ENCODE measurements at places on chromosomes 1 and 21.
A peak's percentile ranks its signal among the peaks of the same experiment; 100 is the strongest.

DNA sequence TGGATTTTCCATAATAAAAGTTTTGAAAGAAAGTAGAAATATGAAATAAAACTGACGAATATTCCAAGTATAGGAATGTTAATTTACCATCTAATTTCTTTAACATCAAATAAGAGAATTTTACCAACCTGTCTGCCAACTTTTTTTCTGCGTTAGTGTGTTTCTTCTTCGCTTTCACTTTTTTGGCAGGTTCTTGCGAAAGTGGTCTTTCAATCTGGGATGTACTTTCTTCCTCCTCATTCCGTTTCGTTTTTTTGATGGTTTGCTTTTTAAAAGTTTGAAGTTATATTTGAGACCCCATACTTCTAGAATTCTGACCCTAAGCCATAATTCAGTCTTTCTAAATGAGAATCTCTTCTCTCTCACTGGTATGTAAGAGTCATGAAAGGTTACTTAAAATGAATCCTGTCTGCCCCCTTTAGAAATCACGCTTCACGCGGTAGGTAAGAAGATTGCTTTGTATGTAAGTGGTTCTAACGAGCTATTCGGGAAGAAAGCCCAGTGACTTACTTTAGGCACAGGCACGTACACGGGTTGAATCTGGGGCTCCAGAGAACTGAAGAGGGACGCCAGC is 580 bp downstream of the RBM34 start:
- no peak for DNase-seq

- DNase-seq, result no peak
These were observed 14.7 kb downstream of the MTHFR start for GRCh38 chr1:11790880-11791715.

GRCh38 chr1:93025572-93025971 is 53.5 kb upstream of the MTF2 start:
- DNase-seq, result no peak

GRCh38 chr1:56686169-56686568 is 41.1 kb downstream of the PRKAA2 start:
- DNase-seq, result no peak

DNA sequence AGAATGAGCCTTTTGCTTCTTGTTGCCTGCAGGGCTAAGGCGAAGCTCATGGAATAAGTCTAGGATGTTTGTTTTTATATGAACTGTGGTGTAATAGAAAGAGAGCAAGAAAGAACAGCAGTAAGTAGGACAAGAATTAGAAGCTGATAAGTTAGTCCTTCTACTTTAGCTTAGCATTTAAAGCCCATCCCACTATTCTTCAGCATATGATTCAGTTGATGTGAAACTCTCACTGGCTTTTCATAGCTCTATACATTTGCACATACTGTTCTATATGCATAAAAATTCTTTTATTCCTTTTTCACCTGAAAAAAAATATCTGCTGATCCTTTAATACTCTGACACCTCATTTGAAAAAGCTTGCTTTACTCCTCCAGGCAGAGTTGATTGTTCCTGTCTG is 712.0 kb downstream of the USP25 start:
- DNase-seq, result no peak

GRCh38 chr21:27645285-27645684 is 678.4 kb upstream of the ADAMTS5 start:
- DNase-seq, result no peak

DNA sequence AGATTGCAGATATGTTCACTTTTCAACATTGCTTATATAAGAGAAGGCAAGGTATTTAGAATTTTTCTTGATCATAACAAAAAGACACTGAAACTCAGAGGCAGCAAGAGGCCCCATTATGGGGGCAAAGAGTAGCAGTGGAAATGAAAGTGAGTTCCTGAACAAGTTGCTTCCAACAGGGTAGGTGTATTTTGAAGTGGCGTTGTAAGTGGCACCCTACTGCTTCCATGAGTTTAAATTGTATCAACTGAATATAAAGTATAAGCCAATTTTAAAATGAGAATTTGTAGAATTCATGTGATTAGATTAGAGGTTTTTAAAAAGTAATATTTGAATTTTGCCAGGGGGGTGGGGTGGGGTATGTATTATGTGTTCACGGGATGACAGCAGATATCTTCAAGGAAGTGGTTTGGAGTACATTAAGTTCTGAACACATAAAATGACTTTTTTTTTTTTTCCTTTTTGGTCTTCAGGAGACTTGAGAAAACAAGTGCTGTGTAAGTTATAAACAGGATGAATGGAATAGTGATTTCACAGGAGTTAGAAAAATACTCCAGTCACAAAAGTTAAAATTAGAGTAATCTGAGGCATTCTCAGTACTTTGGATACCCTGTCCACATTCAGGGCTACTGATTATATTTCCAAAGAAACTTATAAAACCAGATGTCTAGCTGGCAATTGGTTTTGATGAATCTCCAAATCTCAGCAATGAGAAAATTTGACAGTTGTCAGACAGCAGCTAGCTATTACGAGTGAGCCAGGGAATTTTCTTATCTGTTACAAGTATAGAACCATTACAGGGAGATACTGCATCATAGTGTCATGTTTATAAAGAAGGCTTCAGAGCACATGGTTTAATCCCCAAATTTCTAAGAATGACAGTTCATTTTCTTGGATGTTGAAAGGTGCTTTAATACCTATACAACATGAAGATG is 182.0 kb downstream of the ST6GALNAC3 start:
- no peak for DNase-seq

- DNase-seq, result peak; percentile 52
These were observed 376 bp downstream of the SF3A3 start for GRCh38 chr1:37989361-37989930.

- DNase-seq, result no peak
These were observed 260.6 kb upstream of the VAMP3 start for GRCh38 chr1:7510389-7510931.

DNA sequence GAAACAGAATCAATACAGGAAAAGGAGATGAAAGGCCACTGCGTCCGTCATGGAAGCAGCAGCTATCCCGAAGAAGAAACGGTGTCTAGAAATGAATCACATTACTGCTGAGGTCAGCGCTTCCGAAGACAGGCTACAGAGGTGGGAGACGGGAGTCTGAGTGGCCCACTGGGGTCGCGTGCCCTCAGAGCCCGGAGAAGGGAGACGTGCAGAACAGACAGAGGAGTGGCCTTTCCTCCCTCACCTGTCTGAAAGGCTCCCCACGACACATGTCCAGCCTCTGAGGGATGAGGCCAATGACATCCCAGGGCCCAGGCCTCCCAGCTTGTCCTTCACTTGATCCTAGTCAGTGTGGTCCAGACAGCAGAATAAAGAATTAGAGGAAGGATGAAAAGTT is 35.9 kb downstream of the VPS26C start:
- no peak for DNase-seq

DNA sequence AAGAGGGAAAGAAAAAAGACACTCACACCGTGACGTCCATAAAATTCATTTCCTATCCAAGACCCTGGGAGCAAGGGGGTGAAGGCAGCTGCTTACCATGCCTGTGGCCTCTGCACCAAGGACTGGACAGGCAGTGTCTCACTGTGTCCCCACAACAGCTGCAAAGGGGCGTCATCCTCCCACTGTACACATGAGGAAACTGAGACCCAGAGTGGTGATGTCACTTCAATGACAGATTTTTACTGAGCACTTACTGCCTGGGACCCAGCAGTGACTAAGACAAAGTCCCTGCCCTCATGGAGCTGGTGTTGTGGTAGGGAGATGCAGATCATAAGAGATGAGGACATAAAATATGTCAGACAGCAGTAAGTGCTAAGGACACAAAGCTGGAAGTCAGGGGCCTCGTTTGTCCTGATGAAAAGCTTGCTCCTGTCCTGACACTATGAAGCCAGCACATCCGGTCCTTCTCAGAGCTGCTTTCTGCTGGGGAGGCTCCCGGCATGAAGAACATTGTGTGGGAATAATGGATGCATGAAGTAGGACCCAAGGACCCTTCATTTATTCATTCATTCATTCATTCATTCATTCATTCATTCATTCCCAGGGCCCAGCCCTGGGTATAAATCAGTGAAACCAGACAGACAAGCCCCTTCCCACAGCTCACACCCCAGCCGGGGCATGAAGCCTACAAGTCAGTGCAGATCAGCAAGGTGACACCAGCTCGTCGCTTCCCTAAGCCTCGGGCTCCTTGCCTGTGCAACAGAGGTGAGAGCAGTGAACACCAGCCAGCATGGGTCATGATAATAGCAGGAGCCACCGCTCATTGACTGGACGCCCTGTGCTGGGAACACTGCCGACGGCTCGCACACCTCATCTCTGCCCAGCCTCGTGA is 473.7 kb downstream of the MATN1 start:
- no peak for DNase-seq

Data from NCI-H1092 treated with DMSO at 0.1 percent for 48 hours (cell line).